ENCODE measurements at places on chromosomes 7 and 10.

- H3K36me3 ChIP-seq, result no peaks in the 10 kb centered on the region
- H3K4me3 ChIP-seq, result no peak overlapping the region
- H3K4me1 ChIP-seq, result no peaks in the 10 kb centered on the region
- H3K27ac ChIP-seq, result no peak overlapping the region
- peak; percentile 57 for DNase-seq
These were observed 55.8 kb upstream of the FGFR2 start for GRCh38 chr10:121654021-121654545.

DNA sequence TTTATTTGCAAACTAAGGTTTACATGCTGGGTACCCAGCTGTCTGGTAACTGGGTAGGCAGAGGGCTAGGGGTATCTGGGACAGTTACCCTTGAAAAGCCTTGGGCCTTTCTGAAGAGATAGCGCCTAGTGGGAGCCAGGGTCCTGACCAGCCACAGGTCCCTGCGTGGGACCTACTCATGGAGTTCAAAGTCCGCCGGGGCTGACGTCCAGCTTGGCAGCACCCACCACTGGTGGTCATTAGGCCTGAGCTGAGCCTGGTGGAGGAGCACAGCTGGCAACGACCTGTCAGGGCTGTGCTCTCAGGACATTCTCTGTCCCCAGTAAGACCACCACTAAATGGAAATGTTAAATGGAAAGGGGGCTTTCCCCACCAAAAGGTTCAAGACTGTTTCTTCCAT is 20.0 kb downstream of the GUSB start:
- H3K4me3 ChIP-seq, result no peak overlapping the region
- no peak for DNase-seq
- no peak overlapping the region for H3K27ac ChIP-seq
- peaks cover 43% of the 10 kb centered on the region for H3K36me3 ChIP-seq
- H3K27me3 ChIP-seq, result no peaks in the 10 kb centered on the region

- H3K27ac ChIP-seq, result no peak overlapping the region
- no peaks in the 10 kb centered on the region for H3K36me3 ChIP-seq
- peaks cover 6% of the 10 kb centered on the region for H3K4me1 ChIP-seq
- no peak overlapping the region for H3K4me3 ChIP-seq
- no peak for DNase-seq
These were observed 35.2 kb upstream of the ITPRID1 start for GRCh38 chr7:31478721-31479120.

- no peak for DNase-seq
- no peaks in the 10 kb centered on the region for H3K36me3 ChIP-seq
- no peaks in the 10 kb centered on the region for H3K27me3 ChIP-seq
- H3K27ac ChIP-seq, result no peak overlapping the region
These were observed 600.6 kb downstream of the PHTF2 start for GRCh38 chr7:78399033-78399769.

GRCh38 chr7:101990811-101991418 is 173.5 kb downstream of the CUX1 start:
- no peak for DNase-seq
- no peak overlapping the region for H3K27ac ChIP-seq
- no peak overlapping the region for H3K4me3 ChIP-seq
- no peaks in the 10 kb centered on the region for H3K27me3 ChIP-seq

GRCh38 chr7:90994121-90994520 is 270.1 kb upstream of the FZD1 start:
- no peak overlapping the region for H3K27ac ChIP-seq
- H3K4me3 ChIP-seq, result no peak overlapping the region
- DNase-seq, result no peak
- no peaks in the 10 kb centered on the region for H3K27me3 ChIP-seq
- no peaks in the 10 kb centered on the region for H3K4me1 ChIP-seq

DNA sequence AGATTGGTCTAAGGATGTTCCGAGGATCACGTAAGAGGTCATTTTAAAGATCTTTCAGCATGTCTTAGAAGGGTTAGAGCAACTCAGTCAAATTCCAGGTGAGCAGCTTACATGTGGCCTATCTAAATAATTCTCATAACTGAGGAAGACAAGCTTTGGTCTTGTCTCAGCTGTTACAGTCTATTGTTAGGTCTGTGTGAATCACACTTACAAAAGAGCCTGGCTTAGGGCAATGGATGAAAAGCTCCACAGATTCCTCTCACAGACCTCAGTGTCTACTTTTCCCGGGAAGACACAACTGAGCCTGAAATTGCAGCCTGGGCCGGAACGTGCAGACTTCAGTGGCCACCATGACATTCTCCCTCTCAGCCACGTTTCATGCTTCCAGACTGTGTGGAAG is 173.1 kb downstream of the INHBA start:
- H3K27me3 ChIP-seq, result no peaks in the 10 kb centered on the region
- H3K4me3 ChIP-seq, result no peak overlapping the region
- H3K4me1 ChIP-seq, result peaks cover 2% of the 10 kb centered on the region

GRCh38 chr7:141220263-141220880 is 146.5 kb downstream of the TMEM178B start:
- H3K36me3 ChIP-seq, result no peaks in the 10 kb centered on the region
- no peaks in the 10 kb centered on the region for H3K27me3 ChIP-seq
- peaks cover 5% of the 10 kb centered on the region for H3K4me1 ChIP-seq
- DNase-seq, result no peak
- H3K4me3 ChIP-seq, result no peak overlapping the region

- DNase-seq, result no peak
- no peaks in the 10 kb centered on the region for H3K4me1 ChIP-seq
- H3K4me3 ChIP-seq, result no peak overlapping the region
These were observed 58.2 kb upstream of the BET1 start for GRCh38 chr7:94062372-94062771.

DNA sequence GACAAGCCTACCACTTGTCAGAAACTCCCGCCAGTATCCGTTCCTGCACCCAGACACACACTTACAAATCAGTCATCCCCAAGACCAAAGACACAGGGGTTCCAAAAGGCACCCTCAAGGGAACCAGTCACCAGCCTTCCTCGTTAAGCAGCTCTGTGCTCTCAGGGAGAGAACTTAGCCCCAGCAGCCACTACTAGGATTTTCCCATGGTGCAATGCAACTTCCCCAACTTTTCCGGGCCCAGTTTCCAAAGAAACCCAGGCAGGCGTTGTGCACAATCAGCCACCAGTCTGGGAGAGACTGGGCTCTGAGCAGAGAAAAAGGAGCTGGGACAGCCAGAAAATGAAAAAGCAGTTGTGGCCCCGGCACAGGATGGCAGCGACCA is 1.2 kb downstream of the DLG5 start:
- peak overlapping the region; percentile 90 for H3K4me3 ChIP-seq
- H3K4me1 ChIP-seq, result peaks cover 21% of the 10 kb centered on the region
- no peaks in the 10 kb centered on the region for H3K27me3 ChIP-seq
- DNase-seq, result no peak

DNA sequence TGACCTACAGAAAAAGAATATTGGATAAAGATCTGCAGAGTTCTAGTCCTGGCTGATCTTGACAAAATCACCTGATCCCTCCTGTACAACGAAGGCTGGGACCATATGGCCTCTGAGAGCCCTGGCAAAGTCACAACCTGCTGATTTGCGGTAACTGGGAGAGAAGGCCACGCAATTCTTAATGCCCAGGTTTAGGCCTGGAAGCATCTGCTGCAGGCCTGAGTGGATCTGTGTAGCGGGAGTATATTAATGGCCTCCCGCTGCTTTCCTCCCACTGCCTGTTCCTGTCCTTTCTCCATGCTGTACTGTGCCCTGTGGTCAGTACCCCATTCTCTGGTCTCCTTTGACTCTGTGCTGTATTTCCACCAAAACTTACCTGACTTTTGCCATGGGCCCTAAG is 24.2 kb downstream of the AKR1B1 start:
- peaks cover 7% of the 10 kb centered on the region for H3K4me1 ChIP-seq
- H3K4me3 ChIP-seq, result no peak overlapping the region
- H3K27me3 ChIP-seq, result no peaks in the 10 kb centered on the region
- no peak overlapping the region for H3K27ac ChIP-seq
- no peak for DNase-seq

- no peak overlapping the region for H3K4me3 ChIP-seq
- peaks cover 6% of the 10 kb centered on the region for H3K36me3 ChIP-seq
- H3K27ac ChIP-seq, result no peak overlapping the region
- no peaks in the 10 kb centered on the region for H3K4me1 ChIP-seq
- DNase-seq, result no peak
These were observed 40.9 kb downstream of the NUDCD3 start for GRCh38 chr7:44449584-44449928.

GRCh38 chr7:93629291-93629801 is 54.8 kb upstream of the CALCR start:
- no peaks in the 10 kb centered on the region for H3K4me1 ChIP-seq
- H3K27ac ChIP-seq, result no peak overlapping the region
- no peak overlapping the region for H3K4me3 ChIP-seq
- no peak for DNase-seq
- no peaks in the 10 kb centered on the region for H3K27me3 ChIP-seq
- no peaks in the 10 kb centered on the region for H3K36me3 ChIP-seq

- no peak overlapping the region for H3K27ac ChIP-seq
- H3K4me1 ChIP-seq, result peaks cover 14% of the 10 kb centered on the region
- peaks cover 10% of the 10 kb centered on the region for H3K36me3 ChIP-seq
- no peak for DNase-seq
- H3K4me3 ChIP-seq, result no peak overlapping the region
- H3K27me3 ChIP-seq, result no peaks in the 10 kb centered on the region
These were observed 62.7 kb upstream of the DDC start for GRCh38 chr7:50627824-50628361.

GRCh38 chr10:91054325-91054724 is 133.4 kb upstream of the ANKRD1 start:
- H3K27ac ChIP-seq, result peak overlapping the region; percentile 39
- H3K36me3 ChIP-seq, result no peaks in the 10 kb centered on the region
- peak; percentile 88 for DNase-seq
- peaks cover 2% of the 10 kb centered on the region for H3K4me1 ChIP-seq

GRCh38 chr10:58282615-58283014 is 13.7 kb downstream of the CISD1 start:
- H3K27ac ChIP-seq, result no peak overlapping the region
- H3K4me3 ChIP-seq, result no peak overlapping the region
- DNase-seq, result peak; percentile 78
- H3K4me1 ChIP-seq, result no peaks in the 10 kb centered on the region
- H3K27me3 ChIP-seq, result no peaks in the 10 kb centered on the region

GRCh38 chr7:150383710-150384397 is 4.7 kb downstream of the ZNF775 start:
- peaks cover 29% of the 10 kb centered on the region for H3K4me1 ChIP-seq
- DNase-seq, result no peak
- H3K27ac ChIP-seq, result no peak overlapping the region
- no peaks in the 10 kb centered on the region for H3K27me3 ChIP-seq

- no peaks in the 10 kb centered on the region for H3K27me3 ChIP-seq
- no peaks in the 10 kb centered on the region for H3K4me1 ChIP-seq
- no peak overlapping the region for H3K4me3 ChIP-seq
- H3K27ac ChIP-seq, result no peak overlapping the region
- H3K36me3 ChIP-seq, result no peaks in the 10 kb centered on the region
- DNase-seq, result no peak
These were observed 408.2 kb downstream of the DNAJB6 start for GRCh38 chr7:157744786-157745601.

DNA sequence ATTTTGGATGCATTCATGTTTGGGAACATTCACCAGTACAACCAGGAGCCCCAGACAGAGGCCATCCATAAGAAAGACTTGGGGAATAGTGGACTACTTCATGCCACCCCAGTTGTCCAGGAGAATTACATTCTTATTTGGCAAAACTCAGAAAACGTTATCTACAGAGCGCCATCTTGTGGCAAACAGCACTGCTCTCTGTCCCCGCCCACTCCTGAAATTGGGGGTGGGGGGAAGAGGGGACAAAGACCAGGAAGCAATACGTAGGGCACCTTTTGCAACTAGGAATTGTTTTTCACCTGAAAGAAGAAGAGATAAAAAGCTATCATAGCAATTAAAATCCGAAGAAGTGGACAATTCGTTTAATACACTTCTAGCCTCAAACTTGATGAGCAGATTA is 134.6 kb upstream of the MGMT start:
- no peaks in the 10 kb centered on the region for H3K36me3 ChIP-seq
- H3K27ac ChIP-seq, result no peak overlapping the region
- H3K4me1 ChIP-seq, result no peaks in the 10 kb centered on the region

GRCh38 chr7:127885843-127886242 is 145.4 kb downstream of the LRRC4 start:
- peaks cover 17% of the 10 kb centered on the region for H3K4me1 ChIP-seq
- no peak overlapping the region for H3K27ac ChIP-seq
- H3K4me3 ChIP-seq, result no peak overlapping the region
- no peaks in the 10 kb centered on the region for H3K27me3 ChIP-seq
- no peaks in the 10 kb centered on the region for H3K36me3 ChIP-seq
- DNase-seq, result peak; percentile 42

DNA sequence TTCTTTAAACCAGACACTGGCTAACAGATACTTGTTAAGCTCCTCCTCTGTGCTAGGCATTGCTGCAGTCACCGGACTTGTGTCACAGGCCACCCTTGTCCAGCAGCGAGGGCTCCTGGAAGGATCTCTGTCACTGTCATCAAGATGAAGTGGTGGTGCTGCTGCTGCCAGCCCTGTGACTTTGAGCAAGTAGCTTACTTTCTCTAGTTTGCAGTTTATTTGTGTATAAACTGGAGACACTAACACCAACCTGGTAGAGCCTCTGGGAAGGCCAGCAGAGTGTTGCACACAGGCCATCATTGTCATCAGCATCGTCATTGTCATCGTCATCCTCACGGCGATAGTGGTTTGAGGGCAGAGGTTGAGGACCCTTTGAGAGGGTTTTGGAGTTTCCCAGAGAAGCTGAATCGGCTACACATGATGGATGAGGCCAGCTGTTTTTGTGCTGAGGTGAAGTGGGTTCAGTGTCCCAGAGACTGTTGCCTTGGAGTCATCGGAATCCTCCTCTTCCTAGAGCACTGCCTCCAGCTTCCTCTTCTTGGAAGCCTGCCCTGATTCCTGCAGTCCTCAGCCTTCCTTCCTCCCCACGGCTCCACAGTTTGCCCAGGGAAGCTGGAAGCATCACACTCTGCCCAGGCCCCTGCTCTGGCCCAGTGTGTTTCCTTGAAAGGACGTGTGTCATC is 128.4 kb downstream of the GRK5 start:
- no peak overlapping the region for H3K27ac ChIP-seq
- H3K36me3 ChIP-seq, result no peaks in the 10 kb centered on the region
- DNase-seq, result no peak
- H3K4me3 ChIP-seq, result no peak overlapping the region
- peaks cover under 1% of the 10 kb centered on the region for H3K4me1 ChIP-seq
- H3K27me3 ChIP-seq, result no peaks in the 10 kb centered on the region

DNA sequence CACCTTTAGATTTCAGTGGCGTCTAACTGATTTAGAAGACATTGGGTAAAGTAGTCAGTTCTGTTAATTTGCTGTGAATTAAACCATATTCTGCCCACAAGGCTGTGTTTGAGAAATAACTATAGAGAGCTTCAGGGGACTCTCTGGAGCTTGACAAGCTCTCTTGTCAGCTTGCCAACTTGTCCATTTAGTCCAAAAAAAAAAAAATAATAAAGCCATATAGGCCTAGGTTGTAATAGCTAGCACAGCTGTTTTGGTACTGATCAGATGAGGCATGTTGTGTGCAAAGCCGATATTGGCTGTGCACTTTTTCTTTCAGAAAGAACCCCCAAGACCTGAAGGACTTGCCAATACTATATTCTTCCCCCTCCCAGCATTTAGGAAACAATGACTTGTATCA is 20.2 kb upstream of the ZNF282 start:
- no peak overlapping the region for H3K27ac ChIP-seq
- H3K4me3 ChIP-seq, result no peak overlapping the region
- H3K27me3 ChIP-seq, result no peaks in the 10 kb centered on the region
- peaks cover 41% of the 10 kb centered on the region for H3K36me3 ChIP-seq
- DNase-seq, result no peak
- no peaks in the 10 kb centered on the region for H3K4me1 ChIP-seq

- peaks cover 6% of the 10 kb centered on the region for H3K4me1 ChIP-seq
- peaks cover 17% of the 10 kb centered on the region for H3K27me3 ChIP-seq
- H3K36me3 ChIP-seq, result no peaks in the 10 kb centered on the region
- H3K4me3 ChIP-seq, result peak overlapping the region; percentile 70
These were observed 107.7 kb upstream of the BTBD16 start for GRCh38 chr10:122163174-122164022.

All from trophoblast cell (in vitro differentiated cells and primary cell).